ENCODE measurements at places on chromosomes 13 and 19.
A peak's percentile ranks its signal among the peaks of the same experiment; 100 is the strongest.

GRCh38 chr13:97113231-97114001 is 108.7 kb upstream of the MBNL2 start:
- DNase-seq = peak; percentile 82

DNA sequence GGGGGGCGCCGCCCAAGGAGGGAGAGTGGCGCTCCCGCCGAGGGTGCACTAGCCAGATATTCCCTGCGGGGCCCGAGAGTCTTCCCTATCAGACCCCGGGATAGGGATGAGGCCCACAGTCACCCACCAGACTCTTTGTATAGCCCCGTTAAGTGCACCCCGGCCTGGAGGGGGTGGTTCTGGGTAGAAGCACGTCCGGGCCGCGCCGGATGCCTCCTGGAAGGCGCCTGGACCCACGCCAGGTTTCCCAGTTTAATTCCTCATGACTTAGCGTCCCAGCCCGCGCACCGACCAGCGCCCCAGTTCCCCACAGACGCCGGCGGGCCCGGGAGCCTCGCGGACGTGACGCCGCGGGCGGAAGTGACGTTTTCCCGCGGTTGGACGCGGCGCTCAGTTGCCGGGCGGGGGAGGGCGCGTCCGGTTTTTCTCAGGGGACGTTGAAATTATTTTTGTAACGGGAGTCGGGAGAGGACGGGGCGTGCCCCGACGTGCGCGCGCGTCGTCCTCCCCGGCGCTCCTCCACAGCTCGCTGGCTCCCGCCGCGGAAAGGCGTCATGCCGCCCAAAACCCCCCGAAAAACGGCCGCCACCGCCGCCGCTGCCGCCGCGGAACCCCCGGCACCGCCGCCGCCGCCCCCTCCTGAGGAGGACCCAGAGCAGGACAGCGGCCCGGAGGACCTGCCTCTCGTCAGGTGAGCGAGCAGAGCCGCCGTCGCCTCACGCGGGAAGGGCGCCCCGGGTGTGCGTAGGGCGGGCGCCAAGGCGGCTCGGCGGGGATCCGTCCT is at the start of gene RB1:
TSS of gene RB1 (plus strand) at position 393 of the 784 bp plus-strand sequence. CDS start at position 555, 162 bp downstream.
- DNase-seq = peak; percentile 85

- DNase-seq = no peak
Measured at GRCh38 chr13:27822258-27822872, 30.1 kb downstream of the GSX1 start.

- DNase-seq = peak; percentile 38
Measured at GRCh38 chr19:3338541-3339181, 27.7 kb upstream of the NFIC start.

GRCh38 chr19:48469934-48470680 is 938 bp downstream of the CYTH2 start:
- DNase-seq = no peak

DNA sequence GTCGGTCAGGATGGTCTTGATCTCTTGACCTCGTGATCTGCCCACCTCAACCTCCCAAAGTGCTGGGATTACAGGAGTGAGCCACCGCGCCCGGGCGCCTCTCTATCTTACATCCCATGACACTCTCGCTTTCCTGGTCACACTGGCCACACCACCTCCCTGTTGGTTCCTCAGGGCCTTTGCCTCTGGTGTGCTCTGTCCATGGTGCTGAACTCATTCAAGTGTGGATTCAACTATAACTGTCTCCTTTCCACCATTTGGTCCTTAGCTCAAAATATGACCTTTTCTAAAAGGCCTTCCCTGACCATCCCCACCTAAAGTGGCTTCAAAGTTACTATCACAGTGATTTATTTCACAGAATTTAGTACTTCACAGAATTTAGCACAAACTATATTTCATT is 3.7 kb upstream of the SMIM17 start:
- no peak for DNase-seq

DNA sequence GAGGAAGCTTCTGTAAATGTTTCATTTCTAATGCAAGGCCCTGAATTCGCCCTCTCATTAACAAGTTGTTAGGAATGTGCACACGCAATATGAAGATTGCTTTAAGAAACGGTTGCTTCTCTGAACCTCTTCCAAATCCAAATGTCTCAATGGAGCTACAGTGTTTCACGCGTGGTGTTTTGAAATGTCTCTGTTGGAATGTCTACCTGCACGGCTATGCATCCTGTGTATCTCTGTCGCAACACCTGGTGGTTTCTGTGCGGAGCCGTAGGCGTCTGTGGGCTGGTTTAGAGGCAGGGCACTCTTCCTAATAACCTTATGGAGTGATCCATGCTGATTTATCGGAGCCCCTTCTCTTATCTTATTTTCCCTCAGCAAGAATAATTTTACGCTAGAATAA is 1584.2 kb upstream of the SLC10A2 start:
- no peak for DNase-seq

DNA sequence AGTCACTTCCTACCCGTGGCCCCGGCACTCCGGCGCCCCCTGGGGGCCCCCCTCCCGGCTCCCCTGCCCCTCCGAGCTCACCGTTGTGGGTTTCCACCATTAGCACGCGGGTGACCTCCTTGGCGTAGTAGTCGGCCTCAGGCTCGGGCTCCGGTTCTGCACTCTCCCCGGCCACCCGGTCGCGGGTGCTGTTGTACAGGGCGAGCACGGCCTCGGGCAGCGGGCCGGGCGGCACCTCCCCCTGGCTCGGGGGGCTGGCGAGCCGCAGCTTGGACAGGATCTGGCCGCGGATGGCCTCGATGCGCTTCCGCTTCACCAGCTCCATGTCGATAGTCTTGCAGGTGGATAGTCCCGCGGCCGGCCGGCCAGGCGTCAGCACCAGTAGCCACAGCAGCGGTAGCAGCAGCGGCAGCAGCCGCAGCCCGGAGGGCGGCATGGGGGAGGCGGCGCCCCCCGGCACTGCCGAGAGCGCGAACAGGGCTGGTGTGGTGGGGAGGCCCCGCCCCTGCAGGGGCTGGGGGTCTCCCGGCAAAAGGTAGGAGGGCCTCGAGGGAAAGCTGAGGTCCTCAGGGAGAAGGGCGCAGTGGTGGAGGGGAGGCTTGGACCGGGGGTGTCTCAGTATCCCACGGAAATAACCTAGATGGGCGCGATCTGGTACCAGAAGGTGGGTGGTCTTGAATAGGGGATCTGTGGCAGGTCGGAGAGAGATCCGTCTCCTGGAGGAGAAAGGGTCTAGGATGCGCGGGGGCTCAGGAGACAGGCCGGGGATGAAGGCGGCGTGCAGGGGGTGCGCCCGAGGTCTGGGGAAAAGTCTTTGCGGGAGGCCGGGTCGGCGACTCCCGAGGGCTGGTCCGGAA is 885 bp downstream of the TGFB1 start:
- DNase-seq = no peak

GRCh38 chr13:113058129-113058987 is 47.2 kb upstream of the F7 start:
- no peak for DNase-seq

DNA sequence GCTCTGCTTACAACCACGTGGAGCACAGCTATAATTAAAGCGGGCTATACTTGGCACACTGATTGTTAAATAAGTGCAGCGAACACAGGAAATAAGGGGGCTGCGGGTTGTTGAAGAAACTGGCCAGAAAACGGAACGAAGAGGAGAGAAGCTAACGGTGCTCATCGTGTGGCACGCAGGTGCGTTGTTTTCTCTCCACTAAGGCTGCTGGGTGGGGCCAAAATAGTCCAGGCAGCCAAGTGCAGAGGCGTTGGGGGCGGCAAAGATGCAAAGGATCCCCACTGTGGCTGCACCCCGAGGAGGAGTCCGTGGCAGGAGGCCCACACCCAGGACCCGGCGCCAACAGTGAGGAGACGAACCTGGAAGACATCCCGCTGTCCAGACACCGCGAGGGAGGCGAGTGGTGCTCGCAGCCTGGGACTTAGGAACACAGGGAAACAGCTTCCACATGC is 8.1 kb upstream of the ARL11 start:
- DNase-seq = peak; percentile 53

GRCh38 chr19:41910992-41911888 is 17.0 kb downstream of the ERFL start:
- DNase-seq = no peak

GRCh38 chr19:3250675-3251074 is 26.2 kb downstream of the CELF5 start:
- DNase-seq = no peak

DNA sequence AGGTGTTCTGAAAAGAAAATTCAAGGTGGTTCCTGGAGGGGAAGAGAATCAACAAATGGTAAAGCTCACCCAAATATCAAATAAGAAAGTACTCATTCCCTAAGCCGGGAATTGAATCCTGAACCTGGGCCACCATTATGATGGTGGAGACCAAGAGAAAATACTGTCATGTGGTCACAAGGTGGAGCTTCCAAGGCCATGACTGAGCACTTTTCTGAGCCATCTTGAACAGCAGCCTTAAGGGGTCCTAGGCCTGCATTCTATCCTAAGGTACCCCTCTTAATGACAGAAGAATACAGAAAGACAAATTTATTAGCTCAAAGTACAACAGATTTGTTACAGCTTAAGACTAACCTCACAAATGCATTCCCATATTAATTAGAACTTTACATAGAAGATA is 9.6 kb downstream of the ZNF431 start:
- no peak for DNase-seq

DNA sequence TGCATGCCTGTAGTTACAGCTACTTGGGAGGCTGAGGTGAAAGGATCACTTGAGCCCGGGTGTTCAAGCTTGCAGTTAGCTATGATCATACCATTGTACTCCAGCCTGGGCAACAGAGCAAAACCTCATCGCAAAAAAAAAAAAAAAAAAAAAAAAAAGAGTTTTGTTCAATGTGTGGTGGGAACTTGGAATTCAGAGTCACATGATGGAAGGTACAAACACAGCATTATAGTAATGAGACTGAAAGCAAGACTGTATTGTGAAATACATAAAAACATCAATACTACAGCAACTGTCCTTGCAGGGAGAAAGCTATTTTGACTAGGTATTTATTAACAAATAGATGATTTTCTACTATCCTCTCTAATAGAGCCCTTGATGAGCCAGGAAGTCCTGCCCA is 393.2 kb downstream of the DLEU7 start:
- DNase-seq = no peak

- no peak for DNase-seq
Measured at GRCh38 chr13:39963612-39964011, 308.1 kb downstream of the COG6 start.

GRCh38 chr13:35086667-35087066 is 144.6 kb downstream of the NBEA start:
- DNase-seq = no peak

DNA sequence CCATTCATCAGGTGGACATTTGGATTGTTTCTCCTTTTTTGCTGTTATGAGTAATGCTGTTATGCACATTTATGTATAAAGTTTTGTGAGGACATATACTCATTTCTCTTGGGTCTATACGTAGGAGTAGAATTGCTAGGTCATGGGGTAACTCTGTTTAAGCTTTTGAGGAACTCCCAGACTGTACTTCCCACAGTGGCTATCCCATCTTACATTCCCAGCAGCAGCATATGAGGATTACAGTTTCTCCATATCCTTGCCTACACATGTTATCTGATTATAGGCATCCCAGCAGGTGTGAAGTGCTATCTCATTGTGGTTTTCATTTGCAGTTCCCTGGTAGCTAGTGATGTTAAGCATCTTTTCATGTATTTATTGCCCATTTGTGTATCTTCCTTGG is 5.9 kb downstream of the ZSCAN22 start:
- no peak for DNase-seq

GRCh38 chr19:19661675-19662251 is 1.7 kb downstream of the ATP13A1 start:
- no peak for DNase-seq

DNA sequence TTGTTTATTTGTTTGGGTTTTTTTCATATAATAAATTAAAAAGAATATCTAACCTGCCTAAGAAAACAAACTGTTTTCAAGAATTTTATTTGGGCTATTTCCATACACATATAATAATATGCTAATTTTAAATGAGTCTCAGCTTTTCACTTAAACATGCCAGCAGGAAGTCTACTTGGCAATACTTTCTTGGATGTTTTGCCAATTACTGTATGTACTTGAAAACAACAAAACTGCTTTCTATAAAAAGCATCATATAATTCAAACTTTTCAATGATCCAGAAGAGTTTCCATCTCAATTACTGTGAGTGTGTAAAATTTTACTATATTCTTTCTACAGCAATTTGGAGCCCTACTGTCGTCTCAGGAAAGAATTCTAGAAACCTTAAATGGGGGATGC is 961.2 kb downstream of the PCDH17 start:
- no peak for DNase-seq

GRCh38 chr13:45333251-45333976 is 7.6 kb downstream of the TPT1 start:
- DNase-seq = no peak

DNA sequence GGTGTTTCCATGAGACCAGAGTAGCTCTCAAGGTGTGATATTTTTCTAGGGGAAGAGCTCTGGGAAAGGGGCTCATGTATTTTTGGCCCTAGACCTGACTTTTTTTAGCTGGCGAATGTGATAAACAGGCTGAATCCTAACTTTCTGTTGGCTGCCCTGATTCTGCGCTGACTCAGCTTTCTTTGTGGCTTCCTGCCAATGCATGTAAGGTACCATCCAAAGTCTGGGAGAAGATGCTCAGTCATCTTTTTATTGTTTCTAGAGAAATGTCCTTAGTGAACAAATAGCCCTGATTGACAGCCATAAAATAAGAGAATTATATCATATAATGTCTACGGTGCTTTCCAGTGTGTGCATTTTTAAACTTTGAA is 113.6 kb upstream of the MBNL2 start:
- DNase-seq = no peak

DNA sequence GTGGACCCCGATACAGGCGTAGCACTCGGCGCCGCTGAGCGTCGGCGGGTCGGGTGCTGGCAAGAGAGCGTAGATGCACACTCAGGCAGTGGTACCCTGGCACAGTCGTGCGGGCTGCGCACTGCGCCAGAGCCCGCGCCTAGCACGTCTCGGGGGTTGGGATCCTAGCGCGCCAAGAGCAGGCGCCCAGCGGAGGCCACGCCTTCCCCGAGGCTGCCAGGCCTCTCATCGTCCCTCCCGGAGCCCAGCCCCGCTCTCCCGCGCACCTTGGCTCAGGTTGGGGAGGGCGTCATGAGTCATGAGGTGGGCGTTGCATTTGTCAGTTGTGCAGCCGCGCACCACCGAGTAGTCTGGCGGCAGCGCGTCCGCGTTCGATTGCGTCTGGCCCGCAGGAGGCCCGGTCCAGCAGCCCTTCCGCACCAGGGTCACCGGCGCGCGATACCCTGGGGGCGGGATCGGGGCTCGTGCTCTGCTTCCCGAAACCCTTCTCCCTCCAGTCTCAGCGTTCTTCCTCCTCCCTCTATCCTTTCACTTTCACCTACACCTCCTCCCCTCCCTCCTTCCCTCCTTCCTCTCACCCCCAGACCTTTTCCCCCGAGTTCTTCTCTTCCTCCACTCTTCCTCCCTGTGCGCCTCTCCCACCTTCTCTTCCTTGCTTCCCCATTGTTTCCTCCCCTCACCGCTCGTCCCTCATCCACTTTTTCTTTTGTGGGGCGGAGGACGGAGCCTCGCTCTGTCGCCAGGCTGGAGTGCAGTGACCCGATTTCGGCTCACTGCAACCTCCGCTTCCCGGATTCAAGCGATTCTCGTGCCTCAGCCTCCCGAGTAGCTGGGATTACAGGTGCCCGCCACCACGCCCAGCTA is 3.5 kb downstream of the LYPD5 start:
- DNase-seq = peak; percentile 86
